Epithelial cell of proximal tubule (primary cell): ENCODE measurements at places on chromosomes 4 and X. TPM values are rescaled to one million over a fixed set of nuclear protein-coding genes. Genes with fewer than 3 reads are reported as not detected.

Gene SLC6A8
- total RNA-seq, result 20.0 and 30.5 TPM in 2 replicates

Gene NMU
- 8.2 and 22.5 TPM in 2 replicates for total RNA-seq

Gene PFKFB1
- 0.58 TPM in 1 of 2 replicates, not detected in the other for total RNA-seq

Gene C4orf17
- total RNA-seq, result not detected in 2 replicates

Gene CT45A10
- total RNA-seq, result not detected in 2 replicates

Gene DRD5
- not detected in 2 replicates for total RNA-seq

Gene NSG1
- total RNA-seq, result 1.6 and 3.2 TPM in 2 replicates

Gene KIT
- total RNA-seq, result 0.12 and 0.22 TPM in 2 replicates

Gene UGT2B15
- not detected in 2 replicates for total RNA-seq

Gene RIBC1
- total RNA-seq, result 0.07 and 0.92 TPM in 2 replicates

Gene EPGN
- 1.9 and 32.6 TPM in 2 replicates for total RNA-seq

Gene HSFX4
- not detected in 2 replicates for total RNA-seq

Gene NXF2B
- not detected in 2 replicates for total RNA-seq
